ENCODE measurements at places on chromosomes 3 and 15.

DNA sequence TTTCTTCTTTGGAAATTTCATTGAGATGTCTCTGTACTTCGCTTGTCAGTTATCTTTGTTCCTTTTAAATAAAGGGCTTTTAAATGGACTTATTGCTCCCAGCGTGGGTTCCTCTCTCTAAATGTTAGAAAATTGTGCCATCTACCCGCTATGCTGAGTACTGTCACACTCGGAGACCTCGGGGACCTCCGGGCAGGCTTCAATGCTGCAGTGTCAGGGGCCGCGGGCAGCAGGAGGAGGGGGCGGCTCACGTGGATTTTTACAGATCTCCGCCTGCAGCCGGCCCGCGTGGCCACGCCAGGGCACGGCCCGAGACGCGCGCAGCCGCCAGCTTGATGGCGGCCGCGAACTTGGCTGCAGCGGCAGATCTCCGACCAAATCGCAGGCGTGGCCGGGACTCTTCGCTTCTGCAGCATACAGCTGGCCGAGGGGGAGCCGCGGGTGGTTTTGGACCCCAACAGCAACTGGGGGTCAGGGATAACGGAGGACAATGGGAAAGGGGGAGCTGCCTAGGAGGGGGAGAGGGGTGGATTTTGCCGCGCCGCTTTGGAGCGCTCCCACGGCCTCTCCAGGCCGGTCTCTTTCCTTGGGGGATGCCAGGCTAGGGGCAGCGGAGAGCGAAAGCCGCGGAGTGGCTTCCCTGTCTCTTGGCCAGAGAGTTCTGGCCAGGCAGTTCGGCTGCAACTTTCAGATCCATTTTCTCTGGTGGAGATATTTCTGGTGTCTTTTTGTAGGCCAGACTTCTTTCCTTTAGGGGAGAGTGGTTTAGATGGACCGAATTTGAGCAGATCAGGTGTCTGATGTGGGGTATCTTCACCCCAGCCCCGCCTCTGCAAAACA is 15.3 kb downstream of the NR2F2 start:
- no peak for DNase-seq

DNA sequence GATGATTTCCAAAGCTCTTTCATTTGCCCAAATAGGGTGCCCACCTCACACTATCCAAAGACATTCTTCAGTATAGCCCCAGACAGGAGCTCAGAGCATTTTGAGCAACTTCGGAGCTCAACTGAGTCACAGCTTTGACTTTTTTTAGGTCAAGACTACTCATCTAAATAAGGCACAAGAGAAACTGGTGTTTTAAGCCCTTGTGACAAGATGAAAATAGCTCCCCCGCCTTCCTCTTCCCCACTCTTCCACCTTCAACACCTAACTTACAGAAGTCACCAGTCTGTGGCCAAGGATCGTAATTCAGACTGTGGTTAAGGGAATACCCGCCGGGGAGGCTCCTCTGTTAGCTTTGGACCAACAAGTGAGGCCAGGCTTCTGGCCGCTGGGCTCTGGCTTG is 60.4 kb upstream of the CA12 start:
- no peak for DNase-seq

DNA sequence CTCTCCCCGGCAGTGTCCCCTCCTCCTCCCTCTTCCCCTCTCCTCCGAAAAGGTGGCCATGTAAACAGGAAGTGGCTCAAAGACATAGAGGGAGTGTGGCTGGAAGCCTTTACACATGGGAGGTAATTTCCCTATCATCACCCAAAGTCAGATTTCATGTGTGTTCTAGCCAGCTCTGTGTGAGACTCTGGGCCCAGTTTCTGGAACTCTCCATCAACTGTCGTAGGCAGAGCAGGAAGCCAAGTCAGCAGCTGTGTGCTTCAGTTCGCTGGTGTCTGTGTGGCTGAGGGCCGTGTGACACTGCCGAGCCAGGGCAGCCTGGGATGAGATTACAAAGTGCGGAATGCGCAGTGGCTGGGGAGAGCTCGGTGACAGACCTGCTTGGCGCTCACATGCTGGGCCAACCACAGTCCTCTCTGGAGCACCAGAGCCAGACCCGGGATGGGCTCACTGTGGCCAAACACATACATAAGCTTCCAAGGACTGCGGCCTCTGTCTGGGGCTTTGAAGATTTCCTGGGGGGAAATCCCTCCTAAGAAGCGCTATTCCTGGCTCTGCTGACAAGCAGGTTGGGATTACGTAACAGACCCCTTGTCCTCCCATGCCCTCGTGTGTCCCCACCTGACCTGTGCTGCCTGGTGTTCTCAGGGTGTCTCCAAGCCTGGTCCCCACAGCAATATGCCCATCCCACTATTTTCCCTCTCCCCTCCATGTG is 50.7 kb downstream of the UMPS start:
- no peak for DNase-seq

DNA sequence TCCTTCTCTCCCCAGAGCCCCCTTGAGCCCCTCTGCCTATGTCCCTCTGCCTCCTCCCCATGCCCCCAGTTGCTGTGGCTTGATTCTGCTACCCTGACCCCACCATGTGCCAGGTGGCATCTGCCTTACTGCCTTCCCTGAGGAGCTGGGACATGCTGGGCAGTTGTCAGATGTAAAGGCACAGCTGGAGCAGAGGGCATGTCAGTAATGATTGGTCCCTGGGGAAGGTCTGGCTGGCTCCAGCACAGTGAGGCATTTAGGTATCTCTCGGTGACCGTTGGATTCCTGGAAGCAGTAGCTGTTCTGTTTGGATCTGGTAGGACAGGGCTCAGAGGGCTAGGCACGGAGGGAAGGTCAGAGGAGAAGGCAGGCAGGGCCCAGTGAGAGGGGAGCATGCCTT is 3.5 kb upstream of the PPCDC start:
- DNase-seq, result no peak

- DNase-seq, result no peak
Measured at GRCh38 chr3:106688464-106688863, 688.8 kb upstream of the CCDC54 start.

DNA sequence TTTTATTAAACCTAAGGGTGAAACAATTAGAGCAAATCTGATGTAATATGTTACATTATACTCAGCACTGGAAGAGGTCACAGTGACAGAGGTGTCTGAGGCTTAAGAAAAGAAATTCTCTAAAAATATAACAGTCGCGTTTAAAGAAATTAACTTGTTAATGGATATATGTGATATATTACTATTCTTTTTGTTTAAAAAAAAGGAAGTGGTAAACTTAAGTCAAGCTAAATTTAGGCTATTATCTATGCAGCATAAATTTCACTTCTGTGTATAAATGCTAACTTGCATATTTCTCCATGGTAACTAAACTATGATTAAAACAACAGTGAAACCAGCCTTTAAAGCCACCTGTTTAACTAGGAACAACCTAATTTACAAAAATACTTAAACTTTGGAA is 191.3 kb downstream of the FOXP1 start:
- no peak for DNase-seq

GRCh38 chr3:138418601-138419206 is 15.7 kb upstream of the ESYT3 start:
- no peak for DNase-seq

- no peak for DNase-seq
Measured at GRCh38 chr3:197149-197827, 725 bp downstream of the CHL1 start.

GRCh38 chr15:38398134-38398533 is 55.8 kb upstream of the FAM98B start:
- DNase-seq, result no peak

- DNase-seq, result no peak
Measured at GRCh38 chr3:25883492-25883891, 93.6 kb downstream of the OXSM start.

GRCh38 chr15:74316141-74316540 is 51.3 kb downstream of the CYP11A1 start:
- no peak for DNase-seq

GRCh38 chr3:49294343-49294742 is 17.3 kb upstream of the C3orf62 start:
- no peak for DNase-seq
